H9 (cell line): ENCODE measurements at places on chromosomes 5 and 9.

- no peak for DNase-seq
Observed at GRCh38 chr5:14151416-14151815, 8.3 kb downstream of the TRIO start.

DNA sequence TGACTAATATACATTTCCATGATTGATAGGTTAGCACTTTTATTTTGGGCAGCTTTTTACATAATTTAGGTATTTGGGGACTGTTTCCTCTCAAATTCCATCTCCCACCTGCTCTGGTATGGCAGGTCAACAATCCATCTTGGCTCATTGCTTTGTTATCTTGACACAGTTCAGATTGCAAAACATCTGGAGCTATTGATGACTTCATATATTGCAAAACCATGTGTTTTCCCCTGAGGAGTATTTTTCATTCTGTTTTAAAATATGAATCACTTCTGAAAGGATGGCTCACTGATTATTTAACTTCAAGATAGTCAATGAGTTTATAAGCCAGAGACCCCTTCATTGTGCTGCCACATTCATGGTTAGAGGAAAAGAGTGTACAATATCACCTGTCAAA is 1206.0 kb upstream of the C9orf72 start:
- DNase-seq = no peak

DNA sequence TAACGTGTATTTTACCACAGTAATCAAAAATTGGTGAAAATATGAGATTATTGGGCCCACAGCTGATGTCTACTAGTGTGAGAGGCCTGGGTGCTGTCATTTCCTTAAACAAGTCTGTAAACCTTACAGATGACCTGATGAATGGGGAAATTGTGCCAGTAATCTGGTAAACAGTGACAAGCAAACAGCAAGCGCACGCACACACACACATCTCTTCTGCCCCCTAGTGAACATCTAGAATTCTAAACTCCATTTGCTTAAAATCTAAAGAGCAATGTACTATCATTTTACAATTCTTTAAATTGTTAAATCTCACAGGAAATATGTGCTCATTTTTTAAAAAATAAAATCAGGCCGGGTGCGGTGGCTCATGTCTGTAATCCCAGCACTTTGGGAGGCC is 7.5 kb upstream of the RAPGEF1 start:
- no peak for DNase-seq

DNA sequence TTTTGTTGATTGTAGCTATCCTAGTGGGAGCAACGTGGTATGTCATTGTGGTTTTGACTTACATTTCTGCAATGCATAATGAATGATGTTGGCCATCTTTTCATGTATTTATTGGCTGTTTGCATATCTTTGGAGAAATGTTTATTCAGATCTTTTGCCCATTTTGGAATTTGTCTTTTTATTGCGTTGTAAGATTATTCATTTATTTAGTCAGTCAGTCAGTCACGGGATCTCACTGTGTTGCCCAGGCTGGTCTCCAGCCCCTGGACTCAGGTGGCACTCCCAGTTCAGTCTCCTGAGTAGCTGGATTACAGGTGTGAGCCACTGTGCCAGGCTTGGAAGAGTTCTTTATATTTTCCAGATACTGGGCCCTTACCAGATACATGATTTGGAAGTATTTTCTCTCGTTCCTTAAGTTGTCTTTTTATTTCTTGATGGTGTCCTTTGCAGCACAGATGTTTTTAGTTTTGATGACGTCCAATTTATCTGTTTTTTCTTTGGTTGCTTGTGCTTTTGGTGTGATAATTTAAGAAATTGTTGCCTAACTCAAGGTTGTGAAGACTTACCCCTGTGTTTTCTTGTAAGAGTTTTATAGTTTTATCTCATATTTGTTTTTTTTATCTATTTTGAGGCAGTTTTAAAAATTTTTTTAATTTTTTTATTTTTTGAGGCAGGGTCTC is 67.1 kb downstream of the EHMT1 start:
- DNase-seq = no peak

GRCh38 chr5:60634051-60634450 is 65.9 kb downstream of the DEPDC1B start:
- DNase-seq = no peak

- DNase-seq = no peak
Observed at GRCh38 chr5:56328753-56329560, 95.8 kb upstream of the ANKRD55 start.

GRCh38 chr5:89303033-89303480 is 420.1 kb upstream of the MEF2C start:
- no peak for DNase-seq

- DNase-seq = peak; percentile 87
Observed at GRCh38 chr5:154405078-154405792, 40.6 kb upstream of the SAP30L start.

- no peak for DNase-seq
Observed at GRCh38 chr9:136686534-136686793, 793 bp downstream of the AGPAT2 start.

GRCh38 chr9:123424131-123424530 is 68.1 kb downstream of the CRB2 start:
- DNase-seq = no peak

- DNase-seq = no peak
Observed at GRCh38 chr5:106530150-106530549, 1140.6 kb downstream of the EFNA5 start.

- DNase-seq = no peak
Observed at GRCh38 chr5:95925378-95925744, 36.3 kb downstream of the ELL2 start.

DNA sequence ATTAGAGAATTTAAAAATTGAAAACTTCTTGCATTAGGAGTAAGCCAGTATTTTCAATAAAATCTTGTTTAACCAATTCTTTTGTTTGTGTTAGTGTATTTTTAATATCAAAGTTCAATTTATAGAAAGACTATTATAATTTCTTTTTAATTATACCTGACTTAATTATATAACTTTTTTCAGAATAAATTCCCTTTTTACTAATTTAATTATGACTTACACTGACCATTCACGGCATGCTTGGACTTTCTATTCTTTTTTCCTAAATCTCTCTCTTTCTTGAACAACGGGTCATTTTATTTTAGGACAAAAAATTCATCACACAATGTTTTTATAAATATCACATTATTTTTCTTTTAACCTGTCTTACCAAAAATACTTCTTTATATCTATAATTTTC is 555.3 kb upstream of the PTGER4 start:
- no peak for DNase-seq

- DNase-seq = no peak
Observed at GRCh38 chr5:75663579-75664284, 52.5 kb downstream of the ANKDD1B start.

DNA sequence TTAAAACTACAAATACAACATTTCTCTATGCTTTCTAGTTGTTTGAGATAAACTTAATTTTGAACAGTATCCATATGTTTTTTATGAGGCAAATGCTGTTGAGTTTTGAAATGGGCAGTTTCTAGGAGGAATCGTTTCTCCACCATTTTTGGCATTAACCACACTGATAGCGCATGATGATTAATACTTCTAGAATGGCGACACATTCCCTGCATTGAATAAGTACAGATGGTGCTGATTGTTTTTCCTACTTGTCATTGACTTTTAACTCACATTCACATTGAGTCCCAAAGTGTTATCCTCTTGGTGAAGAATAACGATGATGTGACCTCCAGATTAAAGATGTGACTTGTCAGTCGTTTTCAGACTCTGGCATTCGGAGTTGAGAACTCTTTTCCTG is 6.5 kb upstream of the CCDC192 start:
- no peak for DNase-seq

GRCh38 chr9:14941501-14942405 is 31.5 kb upstream of the FREM1 start:
- no peak for DNase-seq

GRCh38 chr5:89282554-89283510 is 399.8 kb upstream of the MEF2C start:
- no peak for DNase-seq

DNA sequence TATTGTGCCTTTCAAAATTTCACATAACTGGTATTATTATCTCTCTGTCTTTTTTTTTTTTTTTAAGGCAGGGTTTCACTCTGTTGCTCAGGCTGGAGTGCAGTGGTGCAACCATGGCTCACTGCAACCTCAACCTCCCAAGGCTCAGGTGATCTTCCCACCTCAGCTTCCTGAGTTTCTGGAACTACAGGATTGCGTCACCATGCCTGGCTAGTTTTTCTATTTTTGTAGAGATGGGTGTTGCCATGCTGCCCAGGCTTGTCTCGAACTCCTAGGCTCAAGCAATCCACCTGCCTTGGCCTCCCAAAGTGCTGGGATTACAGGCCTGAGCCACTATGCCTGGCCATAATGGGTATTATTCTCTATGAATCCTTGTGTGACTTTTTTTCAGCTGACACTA is 402.3 kb upstream of the SMARCA2 start:
- no peak for DNase-seq

GRCh38 chr9:35612843-35613242 is 5.4 kb downstream of the CD72 start:
- no peak for DNase-seq

DNA sequence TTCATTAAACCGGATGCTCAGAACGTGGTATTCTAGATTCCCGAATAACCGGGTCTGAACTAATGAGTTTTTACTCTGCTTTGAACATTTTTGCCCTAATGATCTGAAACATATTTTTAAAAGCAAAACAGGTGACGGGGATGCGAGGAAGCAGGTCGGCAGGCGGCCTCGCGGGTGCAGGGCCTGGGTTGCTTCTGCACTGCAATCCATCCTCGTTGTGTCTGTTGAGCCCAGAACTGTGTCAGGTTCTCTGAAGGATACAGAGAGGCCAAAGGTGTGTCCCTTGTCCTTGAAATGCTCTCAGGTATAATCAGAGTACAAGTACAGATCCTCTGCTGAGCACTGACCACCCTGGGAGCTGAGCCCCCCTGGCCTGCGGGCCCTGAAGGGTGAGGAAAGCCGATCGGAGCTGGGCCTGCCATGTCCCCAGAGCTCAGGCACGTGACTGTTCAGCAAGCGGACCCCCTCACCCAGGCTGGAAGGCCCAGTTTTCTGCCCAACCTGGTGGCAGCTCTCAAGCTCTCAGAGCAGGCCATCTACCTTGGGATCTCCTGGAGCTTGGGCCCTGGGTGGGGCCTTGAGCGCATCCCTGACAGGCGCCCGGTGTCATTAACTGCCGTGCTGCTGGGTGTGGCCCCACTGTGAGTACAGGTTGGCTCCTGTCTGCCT is 151.8 kb downstream of the OLFM1 start:
- DNase-seq = no peak

DNA sequence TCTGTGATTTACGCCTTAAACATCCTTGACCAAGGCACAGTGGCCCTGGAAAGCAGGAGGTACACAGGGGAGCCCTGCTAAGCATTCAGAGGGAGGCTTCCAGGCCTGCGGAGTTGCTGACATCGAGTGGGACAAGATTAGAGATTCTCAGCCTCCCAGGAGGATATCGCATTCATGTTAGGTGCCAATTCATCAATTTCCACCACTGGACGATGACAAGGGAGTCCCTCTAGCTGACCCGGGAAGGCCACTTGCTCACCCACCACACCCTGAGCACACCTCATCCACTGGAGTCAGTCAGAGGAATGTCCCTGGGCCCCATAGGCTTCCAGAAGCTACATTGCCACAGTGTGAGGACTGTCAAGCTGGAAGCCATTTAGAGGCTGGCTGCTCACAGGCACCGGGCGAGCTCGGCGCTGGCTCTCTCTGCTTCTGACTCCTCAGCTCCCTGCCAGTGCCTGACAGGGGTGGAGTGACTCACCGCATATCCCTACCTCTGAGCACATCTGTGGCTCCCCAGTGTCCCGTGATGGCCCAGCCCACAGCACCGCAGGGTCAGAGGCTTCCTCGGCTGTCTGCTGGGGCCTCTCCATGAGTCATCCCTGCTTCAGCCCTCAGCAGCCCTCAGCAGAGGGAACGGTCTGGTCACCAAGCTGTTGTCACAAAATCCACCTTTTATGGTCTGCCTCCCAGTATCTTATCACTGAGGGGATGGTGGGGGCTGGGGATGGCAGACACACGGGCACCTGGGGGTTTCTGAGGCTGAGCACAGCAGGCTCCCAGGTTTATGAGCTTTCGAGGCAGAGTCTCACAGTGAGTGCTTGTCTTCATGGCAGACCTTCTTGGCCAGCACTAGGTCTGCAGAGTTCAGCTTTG is 117.5 kb downstream of the ZNF608 start:
- peak; percentile 76 for DNase-seq

- no peak for DNase-seq
Observed at GRCh38 chr5:35253582-35253981, 23.3 kb upstream of the PRLR start.

DNA sequence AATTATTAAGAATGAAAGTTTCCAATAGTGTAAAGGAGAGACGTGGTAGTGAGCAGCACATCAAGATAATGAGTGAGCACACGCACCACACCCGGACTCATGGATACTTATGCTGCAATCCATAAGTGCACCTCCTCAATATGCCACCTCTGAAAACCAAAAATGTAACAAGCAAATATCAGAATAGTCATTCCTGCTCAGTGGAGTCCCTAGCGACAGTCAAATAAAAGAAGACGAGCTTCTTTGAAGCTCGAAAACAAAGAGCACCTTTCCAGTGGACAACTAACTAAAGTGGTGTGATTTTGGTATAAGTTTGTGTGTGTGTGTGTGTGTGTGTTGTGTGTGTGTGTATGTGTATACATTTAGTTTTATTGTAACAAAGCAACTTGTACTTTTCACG is 241.3 kb downstream of the DEPDC1B start:
- no peak for DNase-seq

- peak; percentile 54 for DNase-seq
Observed at GRCh38 chr9:128764361-128764760, 7.4 kb downstream of the ZER1 start.

GRCh38 chr9:18756712-18757125 is 276.3 kb downstream of the SAXO1 start:
- DNase-seq = no peak

GRCh38 chr5:81147886-81148571 is 85.1 kb upstream of the CKMT2 start:
- no peak for DNase-seq

DNA sequence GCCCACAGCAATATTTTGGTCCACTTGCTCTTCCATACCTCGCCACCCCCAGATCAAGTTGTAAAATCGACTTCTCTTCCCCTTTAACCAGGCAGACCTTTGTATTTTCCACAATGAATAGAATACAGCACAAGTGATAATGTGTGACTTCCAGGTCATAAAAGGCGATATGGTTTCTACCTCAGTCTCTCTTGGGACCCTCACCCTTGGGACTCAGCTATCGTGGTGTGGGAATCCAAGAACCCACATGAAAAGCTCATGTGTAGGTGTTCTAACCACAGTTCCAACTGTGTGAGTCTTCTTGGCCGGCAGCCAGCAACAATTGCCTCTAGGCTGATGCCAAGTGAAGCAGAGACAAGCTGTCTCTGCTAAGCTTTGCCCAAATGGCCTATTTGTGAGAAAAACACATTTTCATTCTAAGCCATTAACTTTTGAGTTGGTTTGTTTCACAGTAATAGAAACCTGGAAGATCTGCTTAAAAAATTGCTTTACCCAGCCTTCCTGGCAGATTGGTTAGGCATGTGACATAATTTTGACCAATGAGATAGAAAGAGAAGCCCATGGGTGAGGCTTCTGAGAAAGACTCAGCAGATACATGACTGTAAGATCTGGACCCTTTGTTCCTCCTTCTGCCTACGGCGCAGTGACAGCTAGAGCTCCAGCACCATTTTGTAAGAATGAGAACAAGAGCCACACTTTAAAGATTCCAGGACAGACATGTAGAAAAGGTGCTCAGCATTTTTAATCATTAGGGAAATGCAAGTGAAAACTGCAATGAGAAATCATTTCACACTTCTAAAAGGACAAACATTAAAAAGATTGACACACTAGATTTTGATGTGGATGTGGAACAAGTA is 18.3 kb upstream of the MLLT3 start:
- no peak for DNase-seq
